ENCODE measurements at places on chromosomes 11 and 22. TPM values are rescaled to one million over a fixed set of nuclear protein-coding genes. Genes with fewer than 3 reads are reported as not detected.

- H3K4me3 ChIP-seq, result no peak overlapping the region
- H3K4me1 ChIP-seq, result no peaks in the 10 kb centered on the region
- H3K36me3 ChIP-seq, result no peaks in the 10 kb centered on the region
- no peak overlapping the region for H3K27ac ChIP-seq
These were observed 463.3 kb downstream of the BUD13 start for GRCh38 chr11:116309446-116309845.

DNA sequence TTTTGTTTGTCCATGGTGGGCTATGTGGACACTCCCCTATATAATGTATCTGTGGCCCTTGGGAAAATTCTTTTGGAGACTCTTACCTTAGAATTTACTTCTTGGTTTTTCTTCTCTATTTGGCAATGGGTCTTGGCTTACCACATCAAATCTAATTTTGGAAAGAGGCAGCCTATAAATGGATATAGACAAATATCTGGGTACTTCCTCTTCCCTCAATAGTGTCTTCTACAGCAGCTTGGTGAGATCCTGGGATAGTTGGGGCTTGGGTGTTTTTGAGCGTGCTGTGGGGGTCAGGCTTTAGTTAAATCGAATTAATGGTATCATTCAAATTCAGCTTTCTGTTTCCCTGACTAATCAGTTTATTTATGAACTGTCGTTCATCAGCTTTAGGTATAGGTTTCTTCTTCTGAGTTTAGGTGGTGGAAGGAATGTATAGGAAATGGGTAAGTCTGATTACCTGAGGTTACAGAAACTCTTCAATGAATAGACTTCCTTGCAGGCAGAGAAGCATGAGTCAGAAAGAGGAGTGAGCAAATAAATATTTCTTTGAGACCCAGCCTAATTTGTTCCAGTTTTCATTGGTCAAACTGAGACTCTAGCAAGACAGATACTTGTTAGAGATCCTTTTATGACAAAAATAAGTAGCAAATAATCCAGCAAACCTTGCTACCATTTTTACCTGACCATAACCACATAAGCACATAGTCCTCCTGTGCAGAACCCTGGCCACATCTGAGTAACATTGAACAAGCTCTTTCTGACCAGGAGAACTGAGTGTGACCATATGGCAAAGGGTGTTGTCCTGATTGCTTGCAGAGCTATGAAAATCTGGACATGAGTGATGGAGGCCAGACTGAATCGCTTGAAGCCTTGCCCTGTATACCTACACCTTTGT lies 68.6 kb upstream of the SORL1-AS1 start:
- H3K36me3 ChIP-seq, result no peaks in the 10 kb centered on the region
- H3K27ac ChIP-seq, result no peak overlapping the region
- H3K4me3 ChIP-seq, result no peak overlapping the region
- H3K27me3 ChIP-seq, result no peaks in the 10 kb centered on the region
- DNase-seq, result peak; percentile 8

Gene PRRG4
- not detected for total RNA-seq

Gene RHBDD3
- total RNA-seq, result 6.9 TPM

DNA sequence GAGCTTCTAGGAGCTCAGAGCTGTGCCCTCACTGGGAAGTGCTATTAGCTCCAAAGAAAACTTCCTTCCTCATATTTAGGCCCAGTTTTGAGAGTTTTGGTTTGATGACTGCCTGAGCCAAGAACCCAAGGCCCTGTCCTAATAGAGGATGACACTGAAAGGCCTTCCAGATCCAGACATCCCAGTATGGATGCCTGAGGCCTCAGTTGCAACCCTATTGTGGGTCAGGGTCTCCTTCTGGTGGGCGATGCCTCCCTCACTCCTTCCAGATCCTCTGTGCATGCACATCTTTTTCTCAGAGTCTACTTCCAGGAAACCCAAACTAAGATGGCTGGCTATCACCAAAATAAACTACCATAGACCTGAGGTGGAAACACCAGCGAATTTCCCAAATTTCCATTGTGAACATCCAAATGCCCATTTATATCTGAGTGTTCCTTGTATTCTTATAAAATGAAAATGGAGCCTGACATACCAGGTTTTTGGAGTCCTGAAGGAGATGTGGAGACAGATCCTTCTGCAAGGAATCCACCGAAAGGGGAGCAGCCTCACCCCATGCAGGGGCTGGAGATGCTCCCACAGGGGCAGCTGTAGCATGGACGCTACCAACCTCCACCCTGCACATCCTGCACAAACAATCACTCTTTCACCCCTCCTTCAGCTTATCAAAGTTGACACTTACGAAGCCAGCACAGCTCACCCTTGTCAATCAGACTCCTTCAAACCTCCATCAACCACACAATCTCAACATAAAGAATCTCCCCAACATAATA lies 61.1 kb downstream of the GGTLC2 start:
- peaks cover 2% of the 10 kb centered on the region for H3K27me3 ChIP-seq
- no peak overlapping the region for H3K4me3 ChIP-seq
- H3K4me1 ChIP-seq, result no peaks in the 10 kb centered on the region
- no peaks in the 10 kb centered on the region for H3K36me3 ChIP-seq

Gene SGSM1
- total RNA-seq, result not detected

Gene DNAJB7
- not detected for total RNA-seq

Gene NTM
- total RNA-seq, result 17.8 TPM

Gene FOLR3
- not detected for total RNA-seq

GRCh38 chr22:23533771-23534191 lies 46.3 kb downstream of the IGLL1 start:
- no peak overlapping the region for H3K27ac ChIP-seq
- DNase-seq, result no peak
- no peaks in the 10 kb centered on the region for H3K36me3 ChIP-seq
- H3K4me3 ChIP-seq, result no peak overlapping the region
- H3K4me1 ChIP-seq, result no peaks in the 10 kb centered on the region

- DNase-seq, result no peak
- H3K4me3 ChIP-seq, result no peak overlapping the region
- H3K27me3 ChIP-seq, result no peaks in the 10 kb centered on the region
- peaks cover 23% of the 10 kb centered on the region for H3K4me1 ChIP-seq
- no peaks in the 10 kb centered on the region for H3K36me3 ChIP-seq
- no peak overlapping the region for H3K27ac ChIP-seq
These were observed 112.1 kb upstream of the ANO1 start for GRCh38 chr11:69965821-69966582.

GRCh38 chr11:35139722-35140282 lies 831 bp downstream of the CD44 start:
- peak overlapping the region; percentile 97 for H3K27ac ChIP-seq
- DNase-seq, result no peak
- H3K4me3 ChIP-seq, result peak overlapping the region; percentile 74
- H3K4me1 ChIP-seq, result peaks cover 22% of the 10 kb centered on the region
- H3K27me3 ChIP-seq, result no peaks in the 10 kb centered on the region

Gene FLRT1
- under 0.01 TPM for total RNA-seq

Gene TMEM123
- total RNA-seq, result 138 TPM

Gene DSCAML1
- not detected for total RNA-seq

Gene SEPTIN3
- total RNA-seq, result under 0.01 TPM

Gene KDM4D
- 0.90 TPM for total RNA-seq

DNA sequence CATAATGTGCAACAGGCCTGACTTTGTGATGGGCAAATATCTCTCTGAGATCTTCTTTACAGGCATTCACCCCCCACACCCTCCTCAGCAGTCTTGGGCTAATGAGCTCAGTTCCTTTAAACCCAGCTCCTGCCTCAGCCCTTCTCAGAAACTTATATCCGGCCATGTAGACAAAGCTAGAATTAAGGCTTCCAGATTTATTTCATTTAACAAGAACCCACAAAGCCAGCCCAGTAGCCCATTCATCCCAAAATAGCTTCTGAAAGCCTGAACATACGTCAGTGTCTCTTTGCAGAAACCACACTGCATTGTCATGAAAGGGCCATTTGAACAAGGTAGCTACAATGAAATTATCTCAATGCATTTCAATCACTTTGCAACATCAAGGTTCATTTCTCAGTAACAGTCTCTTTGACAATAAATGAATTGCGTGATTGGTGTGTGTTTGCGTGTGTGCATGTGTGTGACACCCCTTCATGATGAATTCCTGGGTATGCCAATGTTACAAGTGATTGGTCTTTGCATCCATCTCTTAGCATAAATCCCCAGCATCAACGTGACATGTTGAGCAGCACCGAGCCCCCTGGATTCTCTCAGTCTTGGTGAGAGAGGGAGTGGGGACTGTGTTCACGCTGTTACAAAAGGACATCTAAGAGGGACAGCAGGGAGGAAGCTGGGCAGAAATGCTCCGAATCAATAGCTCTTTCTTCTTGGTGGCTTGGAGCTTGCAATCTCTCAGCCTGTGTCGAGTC lies 299.6 kb downstream of the KIRREL3 start:
- no peaks in the 10 kb centered on the region for H3K36me3 ChIP-seq
- no peaks in the 10 kb centered on the region for H3K27me3 ChIP-seq
- no peak overlapping the region for H3K27ac ChIP-seq
- no peak overlapping the region for H3K4me3 ChIP-seq

Gene OR56A1
- not detected for total RNA-seq

GRCh38 chr11:111792314-111792713 lies 26.1 kb upstream of the PPP2R1B start:
- H3K4me3 ChIP-seq, result no peak overlapping the region
- no peak for DNase-seq
- H3K4me1 ChIP-seq, result peaks cover 7% of the 10 kb centered on the region
- no peaks in the 10 kb centered on the region for H3K27me3 ChIP-seq

GRCh38 chr22:47298017-47298785 lies 535.8 kb downstream of the TBC1D22A start:
- no peaks in the 10 kb centered on the region for H3K36me3 ChIP-seq
- no peaks in the 10 kb centered on the region for H3K4me1 ChIP-seq
- H3K27ac ChIP-seq, result no peak overlapping the region
- H3K27me3 ChIP-seq, result no peaks in the 10 kb centered on the region
- no peak overlapping the region for H3K4me3 ChIP-seq

Gene TIMP3
- total RNA-seq, result 98.8 TPM

DNA sequence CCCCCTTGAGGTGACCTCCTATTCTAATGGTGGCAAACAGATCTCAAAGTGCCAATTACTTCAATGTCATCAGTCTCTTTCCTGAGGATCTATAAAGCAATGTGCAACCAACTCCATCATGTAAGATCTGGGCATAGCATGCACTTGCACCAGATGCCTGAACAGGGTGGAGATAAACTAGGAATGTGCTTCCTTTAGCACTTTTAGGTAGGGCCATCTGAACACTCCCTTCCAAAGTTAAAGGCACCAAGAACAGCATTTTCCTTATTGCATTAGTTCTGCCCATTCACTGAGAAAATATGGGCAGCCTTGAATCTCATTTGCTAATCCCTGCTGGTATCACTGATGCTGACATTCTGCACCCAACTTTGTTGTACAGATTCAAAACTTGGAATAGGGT lies 112.0 kb downstream of the SGSM3 start:
- H3K4me3 ChIP-seq, result no peak overlapping the region
- H3K27me3 ChIP-seq, result no peaks in the 10 kb centered on the region
- DNase-seq, result no peak
- H3K27ac ChIP-seq, result no peak overlapping the region

- H3K4me1 ChIP-seq, result peaks cover 15% of the 10 kb centered on the region
- H3K36me3 ChIP-seq, result peaks cover 6% of the 10 kb centered on the region
- H3K27ac ChIP-seq, result peak overlapping the region; percentile 99
- H3K27me3 ChIP-seq, result no peaks in the 10 kb centered on the region
These were observed 444 bp downstream of the CAVIN3 start for GRCh38 chr11:6319704-6320410.

DNA sequence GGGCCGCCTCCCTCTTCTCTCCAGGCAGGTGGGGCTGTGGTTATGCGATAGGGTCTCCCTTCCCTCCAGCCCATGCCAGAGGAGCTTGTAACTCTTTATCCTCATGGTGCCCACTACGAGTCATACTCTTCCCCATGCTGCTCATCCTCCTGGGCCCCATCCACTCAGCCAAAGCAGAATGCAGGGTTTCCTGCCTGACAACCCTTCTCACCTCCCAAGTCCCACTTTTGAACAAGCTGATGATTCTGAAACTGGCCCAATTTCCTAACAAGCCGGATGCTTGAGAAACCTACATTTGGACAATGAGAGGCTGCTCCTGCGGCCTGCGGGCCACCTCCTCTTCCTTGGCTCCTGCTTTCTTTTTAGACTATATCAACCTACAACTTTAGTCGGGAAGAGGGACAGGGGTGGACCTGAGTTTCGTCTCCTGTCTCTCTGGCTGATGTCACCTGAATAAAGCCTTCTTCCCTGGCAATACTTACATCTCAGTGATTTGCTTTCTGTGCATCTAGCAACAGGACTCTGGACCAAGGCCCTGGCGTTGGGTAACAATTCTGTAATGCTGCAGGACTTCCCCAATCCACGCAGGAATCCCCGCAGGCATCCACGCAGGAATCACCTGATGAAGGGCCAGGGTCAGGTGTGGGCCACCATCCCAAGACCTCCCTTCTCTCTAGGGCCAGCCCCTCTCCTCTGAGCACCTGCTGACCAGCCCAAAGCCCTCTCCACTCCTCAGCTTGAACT lies 1.5 kb upstream of the NDUFS8 start:
- H3K27me3 ChIP-seq, result no peaks in the 10 kb centered on the region
- peak overlapping the region; percentile 55 for H3K27ac ChIP-seq
- peaks cover 30% of the 10 kb centered on the region for H3K4me1 ChIP-seq
- DNase-seq, result peak; percentile 65

Gene VSIG2
- total RNA-seq, result not detected
